ENCODE measurements at places on chromosomes 16 and 17.

DNA sequence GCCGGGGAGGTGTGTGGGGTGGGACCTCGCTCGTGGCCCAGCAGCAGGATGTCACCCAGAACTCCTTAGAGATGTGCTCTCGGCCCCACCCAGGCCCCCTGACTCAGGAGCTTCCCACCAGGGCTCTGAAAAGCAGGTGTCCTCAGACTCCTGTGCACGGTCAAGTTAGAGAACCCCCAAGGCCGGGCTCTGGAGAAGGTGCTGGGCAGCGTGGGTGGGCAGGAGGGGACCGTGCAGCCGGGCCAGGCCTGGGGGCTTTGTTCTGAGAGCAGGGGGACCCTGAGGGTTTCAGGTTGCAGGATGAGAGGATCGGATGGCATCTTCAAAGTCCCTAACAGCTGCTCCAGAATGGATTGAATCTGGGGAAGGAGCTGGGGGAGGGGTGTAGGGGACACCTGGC is 164.4 kb upstream of the CIBAR2 start:
- DNase-seq: no peak

GRCh38 chr17:47918006-47918405 is 22.0 kb downstream of the SP2 start:
- no peak for DNase-seq

- no peak for DNase-seq
Measured at GRCh38 chr17:10447026-10447931, 22.1 kb downstream of the MYH4 start.

GRCh38 chr16:12095275-12096156 is 119.0 kb downstream of the SNX29 start:
- DNase-seq: peak; percentile 81

DNA sequence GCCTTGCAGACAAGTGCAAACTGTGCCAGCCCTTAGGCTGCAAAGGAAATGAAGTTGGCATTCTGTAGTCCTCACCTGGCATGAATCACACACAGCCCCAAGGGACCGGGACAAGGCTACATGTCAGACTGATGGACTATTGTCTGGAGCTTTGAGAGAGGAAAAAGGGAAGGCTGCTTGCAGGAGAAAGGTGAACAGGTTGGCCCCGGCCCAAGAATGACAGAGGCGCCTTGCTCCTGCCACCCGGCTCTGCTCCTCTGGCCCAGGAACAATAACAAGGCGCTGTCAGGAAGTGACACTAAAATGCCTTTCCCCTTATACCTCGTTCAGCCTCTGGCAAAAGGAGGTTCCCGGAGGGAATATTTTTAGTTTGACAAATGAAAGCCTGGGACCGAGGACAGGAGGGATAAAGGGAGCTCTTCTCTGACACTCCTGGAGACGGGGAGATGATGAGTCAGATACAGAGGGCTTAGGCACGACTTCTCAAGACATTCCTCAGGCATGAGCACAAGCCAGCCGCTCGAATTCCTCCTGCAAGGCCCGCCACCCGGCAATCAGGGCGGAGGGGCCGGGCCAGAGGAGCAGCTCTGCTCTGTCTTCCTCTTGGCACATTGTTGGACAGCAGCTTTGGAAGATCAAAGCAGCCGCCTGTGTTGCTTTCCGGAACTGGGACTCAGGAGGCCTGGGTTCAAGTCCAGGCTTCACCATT is 105.8 kb downstream of the NOG start:
- peak; percentile 78 for DNase-seq

GRCh38 chr17:6903326-6903900 is 71.9 kb upstream of the TEKT1 start:
- no peak for DNase-seq

DNA sequence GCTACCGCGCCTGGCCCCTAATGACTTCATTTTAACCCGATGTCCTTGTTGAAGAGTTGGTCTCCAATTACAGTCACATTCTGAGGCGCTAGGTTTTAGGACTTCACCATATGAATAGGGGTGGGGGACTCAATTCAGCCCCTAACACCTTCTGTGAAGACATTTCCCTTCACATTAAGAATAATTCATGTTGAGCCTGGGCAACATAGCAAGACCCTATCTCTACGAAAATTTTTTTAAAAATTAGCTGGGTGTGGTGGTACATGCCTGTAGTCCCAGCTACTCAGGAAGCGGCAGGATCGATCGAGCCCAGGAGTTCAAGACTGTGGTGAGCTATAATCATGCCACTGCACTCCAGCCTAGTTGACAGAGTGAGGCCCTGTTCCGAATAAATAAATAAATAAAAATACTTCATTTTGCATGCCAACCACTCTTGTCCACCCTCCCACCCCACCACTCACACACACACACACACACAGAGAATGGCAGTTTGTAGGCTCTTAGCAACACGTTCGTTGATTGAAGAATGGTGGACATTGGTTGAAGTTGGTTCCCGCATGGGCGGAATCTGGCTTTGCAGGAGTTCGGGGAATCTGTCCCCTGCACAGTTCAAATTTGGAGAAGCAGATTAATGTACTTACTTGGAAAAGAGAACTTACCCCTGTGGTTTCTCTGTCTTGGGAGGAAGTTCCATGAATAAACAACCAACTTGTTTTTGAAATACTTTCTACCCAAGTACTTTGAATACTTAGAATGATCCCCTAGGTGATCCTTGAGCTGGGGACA is 27.8 kb upstream of the TVP23A start:
- no peak for DNase-seq

- no peak for DNase-seq
Measured at GRCh38 chr17:37673386-37673785, 30.1 kb upstream of the DDX52 start.

DNA sequence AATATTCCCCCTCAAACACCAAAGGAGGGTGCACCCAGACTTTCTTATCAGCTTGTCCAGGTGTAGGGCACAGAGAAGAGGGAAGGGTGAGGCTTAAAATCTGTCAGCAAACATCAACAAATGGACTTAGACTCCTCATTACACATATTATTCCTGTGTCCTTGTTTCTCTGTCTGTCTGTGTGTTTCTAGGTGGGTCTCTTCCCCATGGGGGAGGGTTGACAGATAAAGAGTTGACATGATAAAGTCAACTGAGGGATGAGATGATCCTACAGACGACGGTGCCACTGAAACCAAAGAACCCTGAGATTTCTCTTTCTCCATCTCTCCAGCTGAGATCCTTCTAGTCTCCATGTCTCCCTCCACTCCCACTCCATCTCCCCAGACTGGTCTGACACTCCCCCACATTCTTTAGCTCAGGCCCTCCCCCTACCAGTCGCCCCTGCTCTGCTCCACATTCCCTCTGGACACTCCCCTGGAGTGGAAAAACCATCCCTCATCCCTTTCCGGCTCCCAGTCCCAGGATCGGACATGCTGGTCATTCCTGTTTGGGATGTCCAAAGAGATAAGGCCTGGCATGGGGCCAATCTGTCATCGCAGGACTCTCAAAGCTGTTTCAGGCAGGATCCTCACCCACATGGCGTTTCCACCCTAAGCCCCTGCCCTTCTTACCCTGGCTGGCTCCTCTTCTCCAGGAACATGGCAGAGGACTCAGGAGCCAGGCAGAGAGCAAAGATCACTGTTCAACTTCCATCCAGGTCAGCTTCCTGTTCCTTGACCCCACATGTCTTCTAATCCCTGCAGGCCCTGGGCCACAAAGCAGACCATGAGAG is 2.9 kb upstream of the ITGA3 start:
- DNase-seq: no peak

DNA sequence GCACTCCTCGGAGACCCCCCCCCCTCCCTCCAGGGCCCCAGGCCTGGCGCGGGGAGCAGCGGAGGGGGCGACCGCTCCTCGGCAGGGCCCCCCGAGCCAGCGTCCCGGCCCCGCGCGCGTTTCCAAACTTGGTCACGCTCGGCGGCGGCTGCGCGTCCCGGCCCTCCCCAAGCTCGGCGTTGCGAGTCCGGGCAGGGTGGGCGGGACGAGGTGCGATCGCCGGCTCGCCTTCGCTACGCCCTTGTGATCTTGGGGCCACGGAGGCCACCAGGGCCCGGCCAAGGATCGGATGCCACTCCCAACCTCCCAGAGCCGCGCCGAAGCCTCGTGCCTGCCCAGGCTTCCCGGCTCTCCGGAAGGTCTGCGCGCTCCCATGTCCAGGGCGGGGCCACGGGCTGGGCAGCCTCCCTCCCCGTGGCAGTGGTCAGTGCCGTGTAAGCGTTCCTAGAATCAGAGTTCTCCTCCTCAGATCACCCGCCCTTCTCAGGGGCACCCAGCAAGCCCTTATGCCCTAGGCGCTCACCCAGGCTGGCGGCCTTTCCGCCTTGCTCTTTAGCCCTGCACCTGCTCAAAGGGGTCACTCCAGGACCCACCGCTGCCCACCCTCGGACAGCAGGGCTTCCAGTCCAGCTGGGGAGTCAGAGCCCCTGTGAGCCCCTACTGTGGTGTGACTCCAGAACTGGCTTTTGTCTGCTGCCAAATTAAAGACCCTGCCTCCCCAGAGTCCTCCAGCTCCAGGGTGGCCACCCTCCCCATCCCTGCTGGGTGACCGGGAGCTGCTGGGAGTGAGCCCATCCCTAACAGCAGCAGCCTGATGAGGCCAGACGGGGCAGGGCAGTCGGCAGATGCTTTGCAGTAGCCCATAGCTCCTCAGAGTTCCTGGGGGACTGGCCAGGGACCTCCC is 12.2 kb upstream of the MRPS23 start:
- peak; percentile 70 for DNase-seq

GRCh38 chr16:9824200-9825068 is 357.8 kb downstream of the GRIN2A start:
- no peak for DNase-seq

GRCh38 chr16:10941127-10941933 is 938 bp downstream of the DEXI start:
- DNase-seq: peak; percentile 58

GRCh38 chr17:46917516-46917915 is 5.4 kb upstream of the GOSR2 start:
- DNase-seq: no peak

- no peak for DNase-seq
Measured at GRCh38 chr17:49443862-49444261, 29.2 kb upstream of the PHB1 start.

GRCh38 chr16:3098459-3099394 is at the start of gene ZSCAN10:
TSS of gene ZSCAN10 (minus strand) at chr16:3099294. CDS start at chr16:3092937, 6,357 bp downstream.
- DNase-seq: peak; percentile 72

DNA sequence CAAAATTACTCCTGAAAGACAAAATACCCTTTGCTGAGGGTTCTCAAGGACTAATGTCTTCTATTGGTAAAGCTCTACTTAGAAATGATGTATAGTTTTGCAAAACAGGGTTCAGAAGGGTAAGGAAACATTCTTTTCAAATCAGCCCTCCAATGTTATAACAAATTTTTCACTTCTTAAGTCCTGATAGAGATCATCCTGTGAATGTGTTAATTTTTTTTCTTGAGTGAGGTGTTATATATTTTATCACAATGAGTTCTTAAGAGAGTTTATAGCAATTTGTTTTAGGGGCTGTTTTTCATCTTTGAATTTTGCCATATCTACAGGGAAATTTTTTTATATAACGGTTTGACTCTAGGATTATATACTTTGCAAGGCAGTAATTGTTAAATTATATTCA is 29.5 kb downstream of the CYB5B start:
- no peak for DNase-seq

Measured in H1 (cell line).